Mammary epithelial cell (primary cell): ENCODE measurements at places on chromosomes 6 and 20.

DNA sequence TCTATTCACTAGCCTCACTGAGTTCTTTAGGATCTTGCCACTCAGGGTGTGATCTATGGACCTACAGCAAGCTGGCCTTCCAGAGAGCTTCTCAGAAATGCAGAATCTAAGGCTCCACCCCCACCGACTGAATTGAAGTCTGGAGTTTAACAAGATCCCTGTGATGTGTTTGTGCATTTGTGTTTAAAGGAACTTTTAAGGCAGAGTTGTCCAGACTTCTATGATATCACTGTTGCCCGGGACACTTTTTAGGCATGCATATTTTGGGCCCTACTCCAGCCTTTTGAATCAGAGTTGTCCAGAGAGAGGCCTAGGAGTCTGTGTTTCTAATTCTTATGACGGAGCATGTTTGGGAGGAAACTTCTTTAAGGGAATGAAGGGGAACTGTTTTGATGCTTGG lies 232.3 kb downstream of the QKI start:
- no peak for DNase-seq

DNA sequence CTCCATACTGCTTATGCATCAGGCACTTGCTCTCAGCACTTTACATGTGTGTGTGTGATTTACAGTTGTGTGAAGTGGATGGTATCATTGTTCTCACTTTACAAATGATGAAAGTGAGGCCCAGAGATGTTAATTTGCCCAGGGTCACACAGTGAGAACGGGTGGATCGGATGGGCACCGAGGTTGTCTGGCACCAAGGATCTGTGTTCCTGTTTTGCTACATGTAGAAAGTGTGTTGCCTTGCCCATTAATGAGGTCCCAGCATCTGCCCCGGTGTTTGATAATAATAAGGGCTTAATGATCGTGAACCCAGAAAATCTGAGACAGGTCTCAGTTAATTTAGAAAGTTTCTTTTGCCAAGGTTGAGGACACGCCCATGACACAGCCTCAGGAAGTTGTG lies 216.1 kb upstream of the QKI start:
- no peak for DNase-seq

DNA sequence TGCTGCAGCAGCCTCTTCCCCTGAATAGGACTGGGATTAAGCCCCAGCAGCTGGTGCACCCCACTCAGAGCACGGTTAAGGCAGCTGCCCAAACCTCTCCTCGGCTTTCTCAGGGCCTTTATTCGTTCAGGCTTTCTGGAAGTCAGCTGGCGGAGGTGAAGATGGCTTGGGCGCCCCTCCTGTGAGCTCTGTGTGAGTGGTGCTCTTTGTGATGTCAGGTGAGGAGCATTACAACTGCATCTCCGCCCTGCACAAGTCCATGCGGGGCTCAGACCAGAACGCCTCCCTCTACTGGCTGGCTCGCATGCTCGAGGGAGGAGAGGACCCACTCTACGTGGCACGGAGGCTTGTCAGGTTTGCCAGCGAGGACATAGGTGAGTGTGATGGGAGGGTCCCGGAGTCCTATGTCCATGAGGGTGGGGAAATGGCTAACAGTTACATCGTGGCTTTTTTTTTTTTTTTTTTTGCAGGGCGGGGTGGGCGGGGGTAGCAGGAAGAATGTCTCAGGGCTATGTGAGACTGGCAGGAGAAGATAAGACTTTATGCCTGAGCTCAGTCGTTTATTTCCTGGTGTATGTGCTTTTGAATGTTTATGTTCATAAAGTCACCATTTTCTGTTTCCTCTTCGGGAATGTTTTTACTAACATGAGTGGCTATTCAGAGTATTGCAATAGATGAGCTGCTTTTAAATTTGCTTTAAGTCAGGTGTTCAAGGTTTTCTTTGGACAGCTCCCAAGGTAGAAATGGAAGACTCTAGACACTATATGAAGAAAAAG lies 18.2 kb downstream of the WRNIP1 start:
- DNase-seq = no peak

DNA sequence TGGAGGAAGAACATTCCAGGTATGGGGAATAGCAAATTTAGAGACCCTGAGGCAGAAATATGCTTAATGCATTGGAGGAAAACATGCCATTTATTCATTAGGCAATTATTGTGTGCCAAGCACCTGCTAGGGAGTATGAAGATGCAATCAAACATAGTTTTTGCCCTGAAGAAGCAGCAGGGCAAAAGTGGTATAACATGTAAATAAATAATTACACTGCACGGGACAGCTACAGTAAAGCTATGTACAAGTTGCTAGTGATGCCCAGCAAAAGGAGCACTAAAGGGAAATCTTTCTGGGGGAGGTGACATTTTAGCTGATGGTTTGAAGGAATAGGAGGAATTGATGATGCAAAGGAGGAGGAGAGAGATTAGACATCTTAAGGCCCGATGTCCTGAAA lies 624 bp upstream of the TJAP1 start:
- DNase-seq = no peak

- DNase-seq = no peak
These were observed 173.2 kb upstream of the FOXA2 start for GRCh38 chr20:22757424-22758183.
